Activated CD8-positive, alpha-beta memory T cell treated with anti-CD3 and anti-CD28 coated beads for 4 hours (primary cell): ENCODE measurements at places on chromosomes 12 and 14.

- DNase-seq = no peak
Measured at GRCh38 chr14:100569734-100570286, 17.4 kb downstream of the BEGAIN start.

- DNase-seq = no peak
Measured at GRCh38 chr12:19125325-19125724, 4.2 kb upstream of the PLEKHA5 start.

DNA sequence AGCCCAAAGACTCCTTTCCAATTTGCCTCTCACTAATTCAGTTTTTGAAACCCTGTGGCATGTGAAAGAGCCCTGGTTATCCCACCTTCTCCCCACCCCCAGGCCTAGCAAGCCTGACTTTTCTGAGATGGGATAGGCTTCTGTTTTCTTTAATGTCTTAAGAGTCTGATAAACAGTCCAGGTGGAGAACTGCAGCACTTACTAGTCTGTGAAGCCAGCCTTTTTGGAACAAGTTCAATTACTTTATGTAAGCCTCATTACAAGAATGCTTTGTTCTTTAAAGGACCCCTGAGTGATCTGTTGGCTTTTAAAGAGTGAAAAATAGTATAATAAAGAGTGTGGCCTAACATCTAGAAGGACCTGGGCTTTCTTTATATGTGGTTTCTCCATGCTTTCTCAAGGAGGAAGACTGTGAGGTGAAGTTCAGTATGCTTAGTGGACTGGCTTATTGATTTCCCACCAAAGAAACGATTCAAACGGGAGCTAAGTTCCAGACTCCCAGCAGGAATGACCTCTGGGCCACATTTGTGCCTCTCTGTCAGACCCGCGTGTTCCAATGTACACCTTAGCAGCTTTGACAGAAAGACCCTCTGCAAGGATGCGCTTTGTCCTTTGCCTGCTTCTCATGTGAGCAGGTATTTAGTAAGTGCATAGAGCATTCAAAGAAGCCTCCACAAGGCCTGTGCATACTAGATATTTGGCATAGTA lies 129.5 kb downstream of the DAAM1 start:
- no peak for DNase-seq

DNA sequence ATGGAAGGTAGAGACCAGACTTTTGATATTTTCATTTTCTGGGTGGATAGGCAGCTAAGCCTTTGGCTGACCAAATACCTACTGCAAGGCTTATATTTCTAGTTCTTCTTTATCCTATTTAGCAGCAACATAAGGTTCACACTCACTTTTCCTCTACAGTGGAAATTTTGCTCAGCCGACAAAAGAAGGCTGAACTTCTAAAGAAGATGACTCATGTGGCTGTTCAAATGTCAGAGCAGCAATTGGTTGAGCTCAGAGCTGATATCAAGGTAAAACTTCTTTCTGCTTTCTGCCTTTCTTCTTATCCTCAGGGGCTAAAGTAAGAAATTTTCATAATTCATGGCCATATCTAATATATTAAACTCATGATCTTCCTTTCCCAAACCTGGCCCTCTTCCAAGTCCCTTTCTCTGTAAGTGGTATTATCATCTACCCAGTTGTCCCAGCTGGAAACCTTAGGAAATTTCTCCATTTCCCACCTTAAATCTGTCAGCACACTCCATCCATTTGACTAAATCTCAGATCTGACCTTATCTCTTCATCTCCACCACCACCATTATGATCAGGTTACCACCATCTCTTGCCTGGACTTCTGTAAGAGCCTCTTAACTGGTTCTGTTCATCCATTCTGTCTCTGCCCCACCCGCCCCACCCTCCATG lies 19.8 kb upstream of the KCNH3 start:
- DNase-seq = no peak

- DNase-seq = no peak
Measured at GRCh38 chr12:53424626-53425514, 1.2 kb downstream of the AMHR2 start.

- DNase-seq = peak; percentile 29
Measured at GRCh38 chr12:6825398-6826124, 2.6 kb upstream of the P3H3 start.

GRCh38 chr12:94228488-94228907 lies 80.1 kb downstream of the PLXNC1 start:
- no peak for DNase-seq

- no peak for DNase-seq
Measured at GRCh38 chr12:48351022-48351708, 446 bp upstream of the ZNF641 start.

DNA sequence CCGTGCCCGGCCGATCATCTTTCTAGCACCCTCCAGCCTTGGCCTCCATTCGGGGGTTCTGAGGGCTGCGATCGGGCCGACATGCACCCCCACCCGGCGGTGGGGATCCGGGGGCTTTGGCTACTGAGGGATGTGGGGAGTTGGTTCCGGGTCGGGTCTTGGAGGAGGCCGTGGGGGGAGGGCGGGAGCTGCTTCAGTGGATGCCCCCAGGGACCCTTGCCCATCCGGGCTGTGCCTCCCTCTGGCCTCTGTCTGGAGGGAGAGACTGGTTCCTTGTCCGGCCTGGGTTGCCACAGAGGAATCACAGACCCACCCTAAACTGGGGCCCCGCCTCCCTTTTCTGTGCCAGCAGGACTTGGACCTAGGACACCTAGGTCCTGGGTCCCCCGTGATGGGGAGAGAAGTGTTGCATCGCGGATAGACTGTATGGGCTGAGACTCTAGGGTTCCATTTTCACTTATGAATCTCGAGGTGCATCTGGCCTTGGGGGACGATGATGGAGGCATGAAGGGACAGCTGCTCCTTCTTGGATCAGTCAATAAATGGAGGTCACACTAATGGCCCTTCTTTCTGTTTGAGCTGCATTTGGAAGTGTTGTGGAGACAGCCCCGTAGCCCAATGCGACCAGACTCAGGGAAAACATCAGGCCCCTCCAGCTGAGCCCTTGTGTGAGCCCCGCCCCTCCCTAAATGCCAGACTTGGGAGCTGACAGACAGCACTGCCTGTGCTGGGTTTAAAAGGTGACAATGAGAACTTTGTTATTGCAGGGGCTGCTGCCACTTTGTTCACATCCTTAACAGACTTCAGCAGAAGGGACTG lies 577 bp downstream of the DTX3 start:
- DNase-seq = no peak

DNA sequence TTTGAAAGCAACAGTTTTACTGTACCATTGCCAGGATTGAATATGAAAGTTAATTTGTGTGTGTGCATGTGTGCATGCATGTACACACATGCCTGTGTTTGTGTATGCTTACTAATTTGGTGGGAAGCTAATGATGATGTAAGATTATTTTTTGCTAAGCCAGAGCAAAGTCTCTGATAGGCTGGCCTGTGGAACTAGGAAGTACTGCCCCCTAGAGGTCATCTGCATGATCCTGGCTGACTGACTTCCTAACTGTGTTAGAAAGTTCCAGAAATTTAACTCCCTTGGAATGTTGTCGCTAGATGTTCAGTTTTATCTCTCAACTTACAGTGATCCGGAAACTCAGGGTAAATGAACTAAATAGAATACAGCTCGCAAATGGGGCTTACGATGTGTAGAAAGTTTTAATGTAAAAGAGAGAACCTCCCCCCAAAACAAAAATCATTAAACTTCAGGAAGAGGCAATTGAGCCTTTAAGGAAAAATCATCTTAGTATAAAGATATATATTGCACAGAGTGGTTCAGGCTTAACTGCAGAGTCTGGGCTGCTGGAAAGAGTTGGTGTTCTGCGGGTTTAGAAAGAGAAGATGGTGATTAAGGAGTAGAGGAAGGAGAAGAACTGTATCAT lies 34.3 kb upstream of the SLC38A1 start:
- DNase-seq = peak; percentile 31
